Activated CD8-positive, alpha-beta T cell treated with anti-CD3 and anti-CD28 coated beads for 36 hours (primary cell): ENCODE measurements at places on chromosomes 4 and X. TPM values are rescaled to one million over a fixed set of nuclear protein-coding genes. Genes with fewer than 3 reads are reported as not detected.
A peak's percentile ranks its signal among the peaks of the same experiment; 100 is the strongest.

- peak overlapping the region; percentile 86 for H3K27ac ChIP-seq
- peak overlapping the region; percentile 39 for H3K4me3 ChIP-seq
- H3K27me3 ChIP-seq = no peaks in the 10 kb centered on the region
- H3K36me3 ChIP-seq = peaks cover 34% of the 10 kb centered on the region
- peak; percentile 55 for DNase-seq
- H3K4me1 ChIP-seq = peaks cover 61% of the 10 kb centered on the region
Measured at GRCh38 chrX:136731207-136731782, 49.4 kb downstream of the ARHGEF6 start.

DNA sequence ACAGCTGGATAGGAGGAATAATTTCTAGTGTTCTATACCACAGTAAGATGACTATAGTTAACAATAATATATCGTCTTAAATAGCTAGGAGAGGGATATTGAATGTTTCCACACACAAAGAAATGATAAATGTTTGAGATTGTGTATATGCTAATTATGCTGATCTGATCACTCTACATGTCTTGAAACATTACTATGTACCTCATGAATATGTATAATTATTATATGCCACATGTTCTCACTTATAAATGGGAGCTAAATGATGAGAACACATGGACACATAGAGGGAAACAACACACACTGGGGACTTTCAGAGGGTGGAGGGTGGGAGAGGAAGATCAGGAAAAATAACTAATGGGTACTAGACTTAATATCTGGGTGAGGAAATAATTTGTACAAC, 53.2 kb upstream of the MAGEA4 start:
- no peaks in the 10 kb centered on the region for H3K4me1 ChIP-seq
- no peaks in the 10 kb centered on the region for H3K36me3 ChIP-seq
- DNase-seq = no peak

DNA sequence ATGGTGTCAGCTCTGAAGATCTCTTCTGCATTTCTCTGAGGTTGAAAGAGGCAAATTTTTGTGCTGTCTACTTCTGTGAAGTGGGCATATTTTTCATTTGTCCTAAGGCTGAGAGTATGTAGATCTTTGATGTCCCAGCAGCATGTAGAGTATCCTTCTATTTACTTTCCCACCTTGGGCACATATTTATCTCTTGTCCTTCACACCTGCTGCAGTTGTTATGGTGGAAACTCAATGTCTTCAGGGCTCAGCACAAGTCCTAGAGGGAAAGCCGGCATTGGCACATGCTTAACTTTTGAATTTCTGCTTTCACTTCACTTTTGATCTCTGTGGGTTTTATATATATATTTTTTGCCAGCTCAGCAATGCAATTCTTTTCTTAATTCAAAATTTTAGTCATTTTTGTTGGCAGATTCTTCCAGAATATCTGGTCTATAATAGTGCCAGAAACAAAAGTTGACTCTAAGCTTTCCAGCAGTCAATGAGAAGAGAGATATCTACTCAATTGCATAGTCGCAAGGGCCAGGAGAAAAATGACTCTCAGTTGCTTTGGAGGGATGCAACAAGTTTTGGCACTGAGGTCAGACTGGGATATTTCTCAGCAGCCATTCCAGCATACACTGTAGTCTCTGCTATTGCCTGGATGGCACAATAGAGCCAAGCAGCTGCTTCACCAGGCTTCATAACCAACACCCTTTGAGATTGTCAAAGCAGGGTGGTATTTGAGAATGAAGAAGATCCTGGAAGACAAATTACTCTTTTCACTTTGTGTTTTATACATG, 127.8 kb upstream of the FAT1 start:
- H3K4me1 ChIP-seq = no peaks in the 10 kb centered on the region
- DNase-seq = no peak
- H3K4me3 ChIP-seq = no peak overlapping the region
- H3K36me3 ChIP-seq = no peaks in the 10 kb centered on the region
- no peak overlapping the region for H3K27ac ChIP-seq

DNA sequence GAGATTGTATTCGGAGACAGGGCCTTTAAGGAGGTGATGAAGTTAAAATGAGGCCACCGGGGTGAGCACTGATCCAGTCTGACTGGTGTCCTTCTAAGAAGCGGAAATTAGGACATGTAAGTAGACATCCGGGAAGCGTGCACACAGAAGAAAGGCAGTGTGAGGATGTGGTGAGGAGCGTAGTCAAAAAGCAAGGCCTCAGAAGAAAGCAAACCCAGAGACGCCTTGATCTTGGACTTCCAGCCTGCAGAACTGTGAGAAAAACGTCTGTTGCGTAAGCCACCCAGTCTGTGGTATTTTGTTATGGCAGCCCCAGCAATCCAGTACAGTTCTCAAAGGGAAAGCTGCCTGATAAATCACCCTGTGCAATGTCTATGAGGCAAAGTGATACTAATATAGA, 153.5 kb downstream of the KCNIP4 start:
- no peaks in the 10 kb centered on the region for H3K36me3 ChIP-seq
- DNase-seq = peak; percentile 17
- no peak overlapping the region for H3K4me3 ChIP-seq
- no peak overlapping the region for H3K27ac ChIP-seq

DNA sequence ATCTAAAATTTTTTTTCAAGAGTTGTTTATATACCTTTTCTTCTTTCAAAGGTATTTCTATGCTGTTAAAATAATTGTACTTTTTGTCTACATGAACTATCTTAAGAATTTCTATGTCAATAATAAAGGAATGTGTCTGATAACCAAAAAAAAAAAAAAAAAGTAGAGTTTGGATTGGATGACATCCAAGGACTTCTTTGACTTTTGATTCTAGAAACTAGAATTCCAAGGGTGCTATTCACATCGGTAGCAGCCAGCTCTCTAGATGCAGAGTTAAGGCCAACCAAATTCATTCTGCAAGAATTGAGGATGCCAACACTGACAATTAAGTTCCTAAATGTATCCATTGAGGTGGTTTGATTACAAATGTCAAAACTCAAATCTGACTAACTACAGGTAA, 42.0 kb upstream of the PRKG2 start:
- no peaks in the 10 kb centered on the region for H3K36me3 ChIP-seq
- no peak for DNase-seq
- no peak overlapping the region for H3K27ac ChIP-seq
- no peak overlapping the region for H3K4me3 ChIP-seq

- no peaks in the 10 kb centered on the region for H3K4me1 ChIP-seq
- H3K27me3 ChIP-seq = peaks cover 2% of the 10 kb centered on the region
- H3K36me3 ChIP-seq = no peaks in the 10 kb centered on the region
- H3K27ac ChIP-seq = no peak overlapping the region
- H3K4me3 ChIP-seq = no peak overlapping the region
- no peak for DNase-seq
Measured at GRCh38 chrX:130555341-130555740, 153.6 kb downstream of the RBMX2 start.

GRCh38 chr4:149168645-149169044, 647.0 kb downstream of the IQCM start:
- no peak for DNase-seq
- no peak overlapping the region for H3K4me3 ChIP-seq
- no peak overlapping the region for H3K27ac ChIP-seq
- H3K36me3 ChIP-seq = no peaks in the 10 kb centered on the region

DNA sequence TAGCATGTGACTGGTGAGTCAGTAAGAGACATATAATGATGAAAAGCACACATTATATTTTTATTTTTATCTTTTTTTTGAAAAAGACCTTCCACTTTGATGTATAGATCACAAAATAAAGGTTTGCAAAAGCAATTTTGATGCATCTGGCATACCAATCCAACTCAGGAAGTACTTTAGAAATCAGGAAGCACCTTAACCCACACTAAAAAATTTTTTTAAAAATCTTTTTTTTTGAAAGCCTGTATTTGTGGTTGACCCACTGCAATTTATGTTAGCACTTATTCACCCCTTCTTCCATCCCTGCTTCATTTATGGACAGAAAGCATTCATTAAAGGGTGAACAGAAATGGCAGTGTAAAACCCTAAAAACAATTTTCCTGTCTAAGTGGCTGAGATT, 16.6 kb downstream of the TMEM255A start:
- H3K27ac ChIP-seq = no peak overlapping the region
- H3K4me1 ChIP-seq = peaks cover 10% of the 10 kb centered on the region
- no peaks in the 10 kb centered on the region for H3K27me3 ChIP-seq
- no peaks in the 10 kb centered on the region for H3K36me3 ChIP-seq
- H3K4me3 ChIP-seq = no peak overlapping the region

DNA sequence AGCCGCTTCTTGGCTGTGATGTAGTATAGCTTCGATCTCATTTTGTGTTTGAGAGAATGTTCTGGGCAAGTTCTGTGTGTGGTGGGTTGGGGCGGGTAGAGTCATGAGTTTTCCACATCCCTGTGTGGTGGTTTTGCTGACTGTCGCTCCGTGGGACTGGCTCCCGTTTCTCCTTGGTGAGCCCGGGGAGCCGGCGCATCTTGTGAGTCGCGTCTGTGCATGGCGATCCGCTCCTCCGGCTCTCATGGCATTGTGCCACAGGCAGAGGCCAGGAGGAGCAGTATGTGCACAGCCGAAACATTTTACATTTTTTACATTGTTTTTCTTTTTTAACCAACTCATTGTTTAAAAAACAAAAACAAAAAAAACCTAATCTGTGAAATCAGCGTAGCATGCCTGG, 27.7 kb upstream of the TBC1D14 start:
- no peak overlapping the region for H3K27ac ChIP-seq
- H3K4me1 ChIP-seq = no peaks in the 10 kb centered on the region
- H3K4me3 ChIP-seq = no peak overlapping the region

- no peaks in the 10 kb centered on the region for H3K27me3 ChIP-seq
- no peak for DNase-seq
- H3K4me1 ChIP-seq = peaks cover 23% of the 10 kb centered on the region
- no peak overlapping the region for H3K4me3 ChIP-seq
- H3K27ac ChIP-seq = peak overlapping the region; percentile 13
- peaks cover 18% of the 10 kb centered on the region for H3K36me3 ChIP-seq
Measured at GRCh38 chr4:38078590-38079421, 118.6 kb downstream of the PTTG2 start.

- DNase-seq = no peak
- peaks cover 14% of the 10 kb centered on the region for H3K36me3 ChIP-seq
- peak overlapping the region; percentile 46 for H3K27ac ChIP-seq
- peak overlapping the region; percentile 43 for H3K4me3 ChIP-seq
- no peaks in the 10 kb centered on the region for H3K27me3 ChIP-seq
Measured at GRCh38 chr4:185255868-185256267, 46.5 kb downstream of the SNX25 start.

DNA sequence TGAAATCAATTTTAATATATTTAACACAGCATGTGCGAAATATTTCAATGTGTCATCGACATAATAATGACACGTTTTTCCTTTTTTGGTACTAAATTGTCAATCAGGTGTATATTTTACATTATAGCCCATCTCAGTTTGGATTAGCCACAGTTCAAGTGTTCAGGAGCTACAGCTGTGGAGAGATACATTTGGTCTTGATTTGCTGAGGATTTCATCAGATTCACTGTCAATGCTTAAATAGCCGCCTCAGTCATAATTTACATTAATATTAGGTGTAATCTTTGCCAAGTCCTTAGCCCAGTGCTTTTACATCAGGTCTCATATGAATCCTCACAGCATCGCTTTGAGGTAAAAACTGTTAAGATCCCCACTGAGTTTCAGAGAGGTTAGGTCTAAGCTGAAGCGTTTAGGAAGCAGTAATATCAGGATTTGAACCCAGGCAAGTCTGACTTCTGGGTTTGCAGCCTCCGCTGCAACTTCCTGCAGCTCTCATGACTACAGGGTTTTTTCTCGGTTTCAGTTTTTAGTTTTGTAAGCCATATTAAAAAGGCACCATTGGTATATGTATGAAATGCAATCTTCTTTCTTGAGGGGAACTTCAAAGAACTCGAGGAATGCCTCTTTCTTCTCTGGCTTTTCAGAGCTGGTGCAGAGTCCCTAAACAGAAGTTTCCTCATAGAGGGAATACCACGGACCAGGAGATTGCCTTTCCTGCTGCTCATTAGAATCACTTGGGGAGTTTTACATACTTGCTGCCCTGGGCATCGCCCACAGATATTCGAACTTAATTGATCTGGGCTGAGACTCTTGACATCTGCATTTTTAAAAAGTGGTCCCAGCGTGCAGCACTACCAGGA, 6.4 kb downstream of the MTM1 start:
- no peaks in the 10 kb centered on the region for H3K27me3 ChIP-seq
- DNase-seq = peak; percentile 43
- peaks cover 3% of the 10 kb centered on the region for H3K36me3 ChIP-seq

The POLN gene
- total RNA-seq = 2.1 TPM

The RBMXL3 gene
- total RNA-seq = not detected

- DNase-seq = peak; percentile 16
- no peak overlapping the region for H3K4me3 ChIP-seq
- H3K36me3 ChIP-seq = no peaks in the 10 kb centered on the region
- no peak overlapping the region for H3K27ac ChIP-seq
- H3K27me3 ChIP-seq = no peaks in the 10 kb centered on the region
- H3K4me1 ChIP-seq = peaks cover 6% of the 10 kb centered on the region
Measured at GRCh38 chrX:69808375-69808774, 192.5 kb downstream of the EDA start.

The SYP gene
- total RNA-seq = 11.4 TPM

GRCh38 chrX:57453901-57454300, 137.9 kb upstream of the ZXDB start:
- no peak overlapping the region for H3K4me3 ChIP-seq
- H3K4me1 ChIP-seq = no peaks in the 10 kb centered on the region
- DNase-seq = peak; percentile 15
- H3K27me3 ChIP-seq = no peaks in the 10 kb centered on the region
- no peak overlapping the region for H3K27ac ChIP-seq

- no peaks in the 10 kb centered on the region for H3K36me3 ChIP-seq
- no peaks in the 10 kb centered on the region for H3K27me3 ChIP-seq
- H3K27ac ChIP-seq = no peak overlapping the region
- no peak overlapping the region for H3K4me3 ChIP-seq
- no peaks in the 10 kb centered on the region for H3K4me1 ChIP-seq
Measured at GRCh38 chr4:188143731-188144130, 4.5 kb downstream of the TRIML1 start.

The SAGE1 gene
- not detected for total RNA-seq

DNA sequence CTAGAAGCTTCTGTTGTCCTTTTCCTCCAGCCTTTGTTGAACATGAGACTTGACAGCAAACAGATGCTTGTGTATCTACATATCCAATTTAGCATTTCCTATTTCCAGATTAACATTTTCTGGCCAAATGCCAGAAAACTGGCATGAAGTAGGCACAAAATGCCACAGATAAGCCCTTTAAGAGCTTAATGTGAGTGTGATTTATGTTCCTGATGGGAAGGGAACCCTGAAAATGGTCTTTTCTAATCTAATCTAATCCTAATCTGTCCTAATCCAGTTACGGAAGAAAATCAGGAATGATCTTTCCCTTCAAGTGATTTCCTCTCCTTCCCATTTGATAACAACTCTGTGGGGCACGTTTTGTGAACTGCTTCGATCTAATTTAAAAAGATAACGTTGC, 133.0 kb upstream of the C1QTNF7 start:
- no peaks in the 10 kb centered on the region for H3K4me1 ChIP-seq
- DNase-seq = no peak
- H3K36me3 ChIP-seq = no peaks in the 10 kb centered on the region
- H3K27ac ChIP-seq = no peak overlapping the region

The RHOH gene
- total RNA-seq = 126 TPM
